ENCODE measurements at places on chromosomes 3 and 15. TPM values are rescaled to one million over a fixed set of nuclear protein-coding genes. Genes with fewer than 3 reads are reported as not detected.

FGF7 gene
- not detected for total RNA-seq

MRPS22 gene
- 73.3 TPM for total RNA-seq

DNA sequence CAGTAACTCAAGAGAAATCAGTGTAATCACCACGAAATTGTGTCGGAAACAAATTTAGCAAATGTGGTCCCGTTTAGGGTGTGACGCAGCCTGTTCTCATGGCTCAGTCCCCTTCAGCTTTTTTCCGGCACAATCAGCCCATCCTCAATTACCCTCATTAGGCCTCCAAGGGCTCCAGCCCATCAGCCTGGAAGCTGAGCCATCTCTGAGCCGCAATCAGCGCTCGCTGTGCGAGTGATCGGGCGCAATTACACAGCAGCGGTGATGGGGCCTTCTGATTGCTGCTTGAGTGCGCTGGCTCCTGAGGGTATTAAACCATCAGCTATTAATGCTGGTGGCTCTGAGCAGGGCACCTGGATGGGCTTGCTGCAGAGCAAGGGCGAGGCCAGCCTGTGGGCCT lies 55.6 kb downstream of the PLXNA1 start:
- no peak overlapping the region for H3K27ac ChIP-seq
- H3K4me1 ChIP-seq: peaks cover 12% of the 10 kb centered on the region
- no peaks in the 10 kb centered on the region for H3K27me3 ChIP-seq
- H3K4me3 ChIP-seq: no peak overlapping the region

C3orf52 gene
- 16.7 TPM for total RNA-seq

DNA sequence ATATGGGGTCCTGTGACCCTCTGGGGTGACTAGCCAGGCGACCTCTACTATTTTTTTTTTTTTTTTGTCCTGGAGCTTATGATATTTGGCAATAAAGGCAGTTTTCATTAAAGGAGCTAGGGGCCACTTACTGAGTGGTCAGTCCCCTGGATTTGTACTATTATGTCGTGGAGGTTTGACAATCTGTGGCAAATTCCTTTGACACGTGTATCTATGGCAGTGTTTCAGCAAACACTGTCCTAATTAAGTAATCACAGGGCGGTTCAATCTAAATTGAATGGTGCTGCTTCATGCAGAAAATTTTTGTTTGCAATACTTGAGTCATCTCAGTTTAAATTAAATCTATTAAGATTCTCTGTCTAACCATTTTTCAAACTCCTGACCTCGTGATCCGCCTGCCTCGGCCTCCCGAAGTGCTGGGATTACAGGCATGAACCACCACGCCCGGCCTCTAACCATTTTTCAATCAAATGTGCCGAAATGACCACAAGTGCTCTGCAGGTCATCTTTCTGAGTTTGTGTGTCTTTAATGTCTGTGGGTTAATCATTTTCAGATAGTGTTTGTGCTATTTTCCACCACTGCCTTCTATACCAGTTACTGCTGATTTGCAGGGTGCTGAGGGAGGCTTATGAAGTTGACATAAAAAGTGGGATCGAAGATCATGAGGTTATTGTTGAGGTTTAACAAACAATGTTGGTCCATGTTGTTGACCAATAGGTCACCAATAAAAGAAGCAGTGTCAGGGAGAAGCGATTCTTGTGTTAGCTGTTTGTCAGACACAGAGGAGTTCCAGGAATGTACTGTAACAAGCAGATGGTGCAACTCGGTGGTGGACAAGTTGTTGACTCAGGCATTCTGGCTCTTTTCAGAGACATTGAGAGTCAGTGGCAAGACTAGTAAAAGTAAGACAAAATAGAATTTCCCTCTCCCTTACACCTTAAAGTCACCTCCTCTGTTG lies 18.6 kb upstream of the SLC2A2 start:
- H3K27ac ChIP-seq: no peak overlapping the region
- H3K27me3 ChIP-seq: no peaks in the 10 kb centered on the region
- DNase-seq: peak; percentile 36
- no peak overlapping the region for H3K4me3 ChIP-seq

DAZL gene
- total RNA-seq: 0.04 TPM

DNA sequence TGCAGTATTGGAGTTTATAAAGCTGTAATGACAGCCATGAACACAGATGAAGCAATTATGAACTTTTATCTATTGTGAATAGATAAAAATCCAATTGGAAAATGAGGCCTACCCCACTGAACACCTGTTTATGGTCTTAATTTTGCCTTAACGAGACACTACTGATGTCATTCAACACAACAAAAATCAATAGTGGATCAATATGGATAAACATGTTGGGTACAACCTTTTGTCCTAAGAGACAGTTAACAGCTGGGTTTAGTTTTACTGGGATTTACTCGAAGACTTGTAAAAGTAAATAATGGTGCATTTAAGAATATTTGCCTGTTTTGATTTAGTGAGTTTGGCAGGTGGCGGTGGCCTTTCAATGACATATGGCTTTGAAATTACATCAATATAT lies 217.8 kb downstream of the NR1D2 start:
- H3K27ac ChIP-seq: no peak overlapping the region
- H3K27me3 ChIP-seq: no peaks in the 10 kb centered on the region
- no peak overlapping the region for H3K4me3 ChIP-seq
